Fibroblast of skin of left quadriceps (primary cell): ENCODE measurements at places on chromosomes 5 and 9.
A peak's percentile ranks its signal among the peaks of the same experiment; 100 is the strongest.

DNA sequence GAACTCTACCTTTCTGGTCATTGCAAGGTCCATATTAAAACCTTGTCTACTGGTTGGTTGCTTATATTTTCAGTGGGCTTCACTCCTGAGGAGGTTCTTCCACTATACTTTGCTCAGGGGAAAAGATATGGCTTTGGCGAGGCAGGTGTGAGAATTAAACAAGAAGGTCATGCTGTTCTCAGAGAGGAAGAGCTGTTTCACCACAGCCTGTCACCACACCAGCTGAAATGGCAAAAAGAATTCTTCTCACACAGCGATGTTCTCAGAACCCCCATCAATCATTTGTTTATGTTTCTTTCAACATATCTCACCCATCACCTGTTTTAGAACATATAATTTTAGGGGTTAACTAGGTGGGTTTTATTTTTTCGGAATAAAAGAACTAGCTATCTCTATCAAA lies 38.6 kb downstream of the CAPSL start:
- no peak for DNase-seq

- no peak for DNase-seq
These were observed 138.8 kb downstream of the PCSK1 start for GRCh38 chr5:96293966-96294883.

GRCh38 chr5:1000329-1000728 lies 8.3 kb upstream of the NKD2 start:
- DNase-seq, result no peak

- no peak for DNase-seq
These were observed 137.8 kb downstream of the AGTPBP1 start for GRCh38 chr9:85603936-85604335.

GRCh38 chr5:95068289-95068910 lies 216.5 kb downstream of the MCTP1 start:
- no peak for DNase-seq

DNA sequence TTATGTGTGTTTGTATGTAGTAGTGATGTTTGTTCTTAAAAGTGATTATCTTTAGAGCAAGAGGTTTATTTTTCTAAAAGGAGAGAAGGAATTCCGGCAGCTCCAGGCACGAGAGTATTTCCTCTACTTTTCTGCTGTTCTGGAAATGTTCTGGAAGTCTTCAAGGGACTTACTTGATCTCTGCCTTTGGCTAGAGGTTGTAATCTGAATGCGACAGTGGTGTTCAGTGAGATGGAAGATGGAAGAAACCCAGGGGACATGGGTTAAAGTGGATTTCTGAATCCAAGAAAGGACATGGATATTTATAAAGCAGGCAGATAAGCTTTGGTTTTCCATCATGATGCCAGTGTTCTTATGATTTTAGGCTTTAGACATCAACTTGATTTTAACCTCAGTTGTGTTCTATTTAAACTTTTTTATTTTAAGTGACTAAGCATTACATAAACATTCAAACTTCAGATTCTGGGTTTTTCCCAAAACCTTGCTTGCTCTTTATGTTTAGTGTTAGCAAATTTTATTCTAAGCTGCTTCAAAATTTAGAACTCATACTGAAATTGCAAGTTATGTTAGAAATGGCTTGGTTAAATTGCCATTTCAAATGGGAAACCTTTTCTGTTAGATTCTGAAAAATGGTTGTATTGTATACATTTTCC lies 3.6 kb downstream of the GPR21 start:
- DNase-seq, result no peak

GRCh38 chr5:124130816-124131215 lies 615.6 kb downstream of the ZNF608 start:
- DNase-seq, result no peak

DNA sequence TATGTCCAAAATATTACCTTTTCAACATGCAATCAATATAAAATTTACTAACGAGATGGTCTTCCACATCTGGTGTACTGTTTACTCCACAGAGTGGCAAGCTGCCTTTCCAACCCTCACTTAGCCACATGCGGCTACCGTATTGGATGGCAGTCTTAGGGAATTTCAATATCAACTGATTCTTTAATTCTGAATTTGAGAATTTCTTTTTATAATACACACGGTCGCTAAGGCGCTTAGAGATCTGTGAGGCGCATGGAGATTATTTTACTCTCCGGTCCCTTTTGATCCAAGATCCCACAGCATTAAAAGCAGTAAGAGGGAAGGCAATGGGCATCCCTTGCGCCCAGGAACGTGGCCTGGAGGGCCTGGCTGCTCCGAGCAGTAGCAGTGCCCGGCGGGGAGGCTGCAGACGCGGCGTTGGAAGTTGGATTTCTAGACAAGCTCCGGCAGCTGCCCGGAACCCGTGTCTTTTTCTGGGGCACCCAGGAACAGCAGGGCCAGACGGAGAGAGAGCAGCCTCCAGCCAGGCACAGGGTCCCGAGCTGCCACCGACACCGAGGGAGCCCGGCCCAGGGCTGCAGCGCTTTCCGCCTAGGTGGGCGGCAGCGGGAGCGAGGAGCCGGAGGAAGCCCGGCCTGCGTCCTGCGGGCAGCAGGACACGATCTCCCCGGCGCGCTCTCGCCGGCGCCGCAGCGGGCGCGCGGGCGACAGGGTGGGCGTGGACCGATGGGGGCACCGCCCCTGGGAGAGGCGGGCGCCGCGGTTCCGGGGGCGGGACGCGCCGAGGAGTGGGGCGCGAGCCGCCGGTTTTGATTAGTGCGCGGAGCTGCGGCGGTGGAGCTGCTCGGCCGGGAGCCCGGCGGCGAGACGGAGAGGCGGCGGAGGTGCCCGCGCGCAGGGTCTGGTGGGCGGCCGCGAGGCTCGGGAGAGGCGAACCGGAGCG lies at the start of gene UGCG:
Gene UGCG, plus strand, starts transcription at position 819 of the 946 bp plus-strand sequence. CDS start 402 bp downstream, outside the sequence.
- DNase-seq, result peak; percentile 81

DNA sequence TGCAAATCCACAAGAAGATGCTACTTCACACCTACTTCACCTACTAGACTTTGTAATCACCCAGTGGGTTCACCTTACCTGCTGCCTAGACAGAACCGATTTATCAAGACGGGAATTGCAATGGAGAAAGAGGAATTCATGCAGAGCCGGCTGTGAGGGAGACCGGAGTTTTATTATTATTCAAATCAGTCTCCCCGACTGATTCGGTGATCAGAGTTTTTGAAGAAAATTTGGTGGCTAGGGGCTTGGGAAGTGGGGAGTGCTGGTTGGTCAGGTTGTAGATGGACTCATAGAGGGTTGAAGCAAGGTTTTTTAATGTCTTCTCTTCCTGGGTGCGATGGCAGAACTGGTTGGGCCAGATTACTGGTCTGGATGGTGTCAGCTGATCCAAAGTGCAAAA lies 23.4 kb downstream of the SFXN1 start:
- no peak for DNase-seq

DNA sequence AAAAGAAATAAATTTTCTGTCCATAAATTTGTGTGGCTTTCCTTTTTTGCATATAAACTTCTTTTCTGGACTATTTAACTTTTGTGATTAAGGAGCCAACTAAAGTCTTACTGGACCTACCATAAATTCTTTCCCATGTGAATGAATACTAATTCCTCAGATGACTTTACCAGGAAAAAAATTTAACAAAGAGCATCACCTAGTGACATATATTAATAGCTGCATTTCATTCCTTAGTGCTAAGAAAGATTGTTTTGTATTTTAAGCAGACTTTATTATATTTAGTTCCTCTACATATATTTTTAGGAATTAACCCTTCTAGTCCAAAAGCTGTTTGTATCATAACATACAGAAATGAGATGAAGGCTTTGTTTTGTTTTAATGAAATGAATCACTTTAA lies 64.4 kb downstream of the C9orf85 start:
- no peak for DNase-seq

DNA sequence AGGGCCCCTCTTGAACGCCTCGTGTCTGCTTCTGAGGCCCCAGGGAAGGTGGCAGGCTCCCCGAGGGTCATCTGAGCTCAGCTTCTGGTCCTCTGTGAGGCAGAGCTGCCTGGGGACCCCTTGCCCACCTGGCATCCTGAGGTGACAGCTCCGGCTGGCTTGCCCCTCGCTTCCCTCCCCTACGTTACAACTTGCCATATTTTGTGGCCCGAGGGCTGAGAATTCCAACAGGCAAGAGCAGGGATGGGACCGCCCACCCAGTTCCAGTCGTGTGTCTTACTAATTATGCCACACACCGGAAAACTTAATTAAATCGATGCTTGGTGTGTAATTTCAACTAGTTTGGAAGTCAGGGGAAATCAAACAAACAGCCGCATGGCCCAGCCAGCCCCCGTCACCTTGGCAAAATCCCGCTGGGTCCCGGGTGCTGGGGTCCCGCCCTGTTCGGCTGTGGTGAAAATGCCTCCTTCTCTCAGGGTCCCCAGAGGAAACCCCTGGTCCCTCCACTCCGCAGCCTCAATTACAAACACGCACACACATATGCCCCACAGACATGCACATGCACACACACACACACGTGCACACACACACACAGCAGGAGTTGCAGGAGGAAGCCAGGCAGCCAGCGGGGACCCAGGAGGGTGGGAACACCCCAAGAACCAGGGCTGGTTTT lies 221.0 kb upstream of the IER5L start:
- no peak for DNase-seq

- no peak for DNase-seq
These were observed 28.2 kb downstream of the RAB14 start for GRCh38 chr9:121173501-121173900.

DNA sequence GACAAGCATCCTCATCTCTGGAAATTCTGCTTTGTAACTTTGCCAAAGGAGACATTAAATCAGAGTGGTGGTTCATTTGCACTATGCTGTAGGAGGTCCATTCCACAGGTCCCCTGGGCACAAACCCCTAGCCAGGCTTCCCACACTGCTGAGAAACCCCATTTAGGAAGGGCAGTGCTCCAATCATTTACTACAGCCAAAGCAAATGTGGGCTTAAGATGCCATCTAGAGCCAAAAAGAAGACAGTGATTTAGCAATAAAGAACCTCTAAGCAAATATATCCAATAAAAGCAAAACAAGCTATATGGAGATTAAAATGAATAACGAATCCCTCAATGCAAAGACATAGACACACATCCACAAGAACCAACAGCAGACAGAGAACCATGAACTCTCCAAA lies 129.0 kb upstream of the ALDH1B1 start:
- DNase-seq, result peak; percentile 13

- DNase-seq, result no peak
These were observed 3.6 kb upstream of the PAX5 start for GRCh38 chr9:37037503-37038301.

DNA sequence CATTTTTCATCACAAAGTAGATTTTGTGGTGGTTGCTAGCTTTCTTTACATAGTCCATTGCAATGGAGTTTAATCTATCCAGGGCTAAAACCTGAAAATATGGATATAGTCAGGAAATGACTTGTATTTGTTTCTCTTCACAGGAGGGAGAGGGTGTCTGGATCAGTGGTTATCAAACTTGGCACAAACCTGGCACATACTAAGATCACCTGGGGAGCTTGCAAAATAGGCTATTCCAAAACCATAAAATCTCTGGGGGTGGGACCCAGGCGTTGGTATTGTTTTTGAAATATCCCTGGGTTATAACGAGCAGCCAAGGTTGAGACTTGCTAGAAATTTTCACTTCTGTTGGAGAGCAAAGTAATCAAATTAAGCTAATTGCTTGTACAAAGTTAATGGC lies 179.9 kb downstream of the PCSK1 start:
- DNase-seq, result no peak

- DNase-seq, result no peak
These were observed 300.2 kb downstream of the GLIS3 start for GRCh38 chr9:3999706-4000105.

- no peak for DNase-seq
These were observed 10.3 kb downstream of the FST start for GRCh38 chr5:53490747-53491146.

DNA sequence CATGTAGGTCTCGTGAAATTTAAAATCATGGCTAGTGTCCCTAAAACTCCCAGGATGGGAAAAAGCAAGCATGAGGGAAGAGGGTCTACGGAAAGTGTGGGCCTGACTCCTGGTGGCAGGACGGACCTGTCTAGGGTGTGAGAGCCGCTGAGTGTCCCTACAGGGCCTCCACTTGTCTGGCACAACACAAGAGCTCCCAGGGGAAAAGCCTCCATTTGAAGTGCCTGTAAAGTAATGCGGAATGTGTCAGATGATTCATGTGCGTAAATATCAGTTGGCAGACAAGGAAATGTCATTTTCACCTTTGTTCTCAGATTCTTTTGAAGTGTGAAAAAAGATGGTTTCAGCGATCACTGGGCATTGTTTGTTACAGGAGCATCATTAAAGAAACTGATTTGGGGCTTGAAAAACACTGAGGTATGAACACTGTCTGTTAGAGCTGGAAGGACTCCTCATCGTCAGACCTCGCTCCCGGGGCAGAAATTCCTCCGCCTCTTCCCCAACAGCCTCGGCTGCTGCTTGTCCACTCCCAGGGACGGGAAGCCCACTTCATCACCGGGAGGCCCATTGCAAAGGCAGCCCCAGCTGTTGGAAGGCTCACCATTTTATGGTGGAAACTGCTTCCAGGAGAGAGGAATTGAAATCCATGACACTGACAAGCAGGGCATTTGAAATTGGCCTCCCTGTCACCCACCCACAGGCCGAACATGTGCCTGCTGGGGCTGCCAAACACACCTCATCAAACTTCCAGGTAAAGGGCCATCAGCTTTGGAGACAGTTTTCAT lies 240.8 kb downstream of the FSTL4 start:
- no peak for DNase-seq

DNA sequence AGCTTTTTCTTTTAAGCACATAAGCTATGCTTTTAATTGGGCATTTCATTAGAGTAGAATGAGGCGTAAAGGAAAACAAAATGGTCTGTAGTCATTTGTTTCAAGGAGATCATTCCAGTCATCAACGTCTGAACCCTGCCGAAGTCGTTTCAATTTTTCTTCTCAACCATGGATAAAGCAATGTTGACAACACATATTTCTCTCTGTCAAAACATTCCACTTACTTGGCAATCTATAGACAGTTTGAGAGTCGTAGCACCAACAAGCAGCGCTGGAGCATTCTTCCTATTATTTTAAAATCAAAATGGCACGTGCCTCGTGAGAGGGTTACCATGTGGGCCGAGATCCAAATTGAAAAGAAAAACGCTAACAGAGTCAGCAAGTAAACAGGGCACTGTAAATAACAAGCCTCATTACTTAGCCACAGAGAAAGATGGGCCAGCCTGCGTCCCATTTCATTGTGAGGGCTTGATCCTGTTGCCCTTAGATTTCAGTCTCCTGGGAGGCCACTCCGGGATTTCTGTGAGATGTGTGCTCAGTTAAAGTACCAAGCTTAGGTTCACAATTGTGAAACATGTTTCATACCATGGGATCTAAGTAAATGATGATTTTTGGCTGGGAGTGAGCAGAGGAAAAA lies 422.9 kb downstream of the DTWD2 start:
- no peak for DNase-seq

DNA sequence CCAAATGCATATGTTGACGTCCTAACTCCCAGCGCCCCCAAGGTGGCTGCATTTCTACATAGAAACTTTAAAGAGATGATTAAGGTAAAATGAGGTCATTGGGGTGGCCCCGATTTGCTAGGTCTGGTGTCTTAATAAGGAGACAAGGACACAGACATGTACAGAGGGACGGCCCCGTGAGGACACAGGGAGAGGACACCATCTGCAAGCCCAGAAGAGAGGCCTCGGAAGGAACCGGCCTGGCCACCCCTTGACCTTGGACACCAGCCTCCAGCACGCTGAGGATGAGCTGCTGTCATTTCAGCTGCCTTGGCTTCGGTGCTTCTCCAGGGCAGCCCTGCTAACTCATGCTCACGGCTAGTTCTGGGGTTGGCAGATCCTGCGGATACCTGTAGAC lies 73.2 kb downstream of the MRPL36 start:
- DNase-seq, result no peak
